Right renal cortex interstitium (tissue), 3 donors: ENCODE measurements at places on chromosomes 2 and 18. TPM values are rescaled to one million over a fixed set of nuclear protein-coding genes. Genes with fewer than 3 reads are reported as not detected.

The BCL2 gene
- polyA plus RNA-seq: 24.7 TPM

The PRKD3 gene
- polyA plus RNA-seq: 49.5 TPM

The OR6B3 gene
- polyA plus RNA-seq: not detected

The FAM110C gene
- 9.2 TPM for polyA plus RNA-seq

The ACVR2A gene
- 25.8 TPM for polyA plus RNA-seq
